Stimulated activated CD4-positive, alpha-beta T cell treated with anti-CD3 and anti-CD28 coated beads, Interleukin-2, amount 100 ng/mL, for 24 hours (primary cell): ENCODE measurements at places on chromosomes 6 and 20.

- no peak for DNase-seq
These were observed 20.6 kb downstream of the EPHA7 start for GRCh38 chr6:93398723-93399122.

DNA sequence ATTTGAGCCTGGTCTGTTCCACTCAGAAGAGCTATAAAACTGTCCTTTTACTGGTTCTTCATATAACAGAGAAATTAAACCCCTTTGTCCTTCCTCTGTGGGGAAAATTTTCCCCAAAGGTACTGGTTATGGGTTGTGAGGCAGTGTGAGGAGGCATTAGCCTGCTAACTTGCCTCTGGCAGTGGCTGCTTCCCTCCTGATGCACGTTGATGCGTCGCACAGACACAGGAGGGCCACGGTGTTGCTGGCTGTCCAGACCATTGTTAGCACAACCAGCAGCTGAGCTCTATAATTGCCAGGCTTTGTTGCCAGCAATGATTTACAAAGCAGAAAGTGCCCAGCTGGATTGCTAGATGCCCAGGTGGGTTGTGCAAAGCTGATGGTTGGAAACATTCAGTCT lies 10.1 kb downstream of the AAR2 start:
- no peak for DNase-seq

DNA sequence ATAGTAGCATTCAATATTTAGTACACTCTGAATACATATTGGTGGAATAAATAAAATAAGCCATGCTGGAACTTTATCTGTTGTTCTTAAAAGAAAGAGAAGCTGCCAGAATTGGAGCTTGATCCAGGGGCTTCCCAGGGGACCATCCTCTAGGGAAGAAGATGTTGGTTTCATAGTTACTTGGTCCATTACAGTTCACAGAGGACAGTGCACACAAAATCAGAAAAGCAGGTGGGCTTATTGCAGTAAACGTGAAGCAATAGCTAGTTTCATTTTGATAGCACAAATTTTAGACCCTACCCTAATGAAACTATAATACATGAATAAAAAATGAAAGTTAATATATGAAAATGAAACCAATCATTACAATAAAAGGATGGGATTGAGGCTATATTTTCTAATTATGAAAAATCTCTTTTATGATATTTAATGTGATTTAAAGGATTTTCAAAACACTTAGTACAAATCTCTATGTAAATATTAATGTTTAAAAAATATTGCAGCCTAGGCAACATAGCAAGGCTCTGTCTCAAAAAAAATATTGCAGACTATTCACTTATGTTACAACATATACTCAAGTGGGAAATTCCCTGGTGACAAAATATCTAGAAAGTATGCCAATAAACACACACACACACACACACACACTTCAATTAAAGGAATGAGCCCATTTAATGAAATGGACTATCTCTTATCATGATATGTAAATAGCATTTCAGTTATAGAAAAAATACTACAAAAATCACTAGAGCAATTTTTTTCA lies 227.0 kb upstream of the MARCKS start:
- no peak for DNase-seq

GRCh38 chr20:3633913-3634478 lies 29.2 kb downstream of the GFRA4 start:
- DNase-seq = no peak

DNA sequence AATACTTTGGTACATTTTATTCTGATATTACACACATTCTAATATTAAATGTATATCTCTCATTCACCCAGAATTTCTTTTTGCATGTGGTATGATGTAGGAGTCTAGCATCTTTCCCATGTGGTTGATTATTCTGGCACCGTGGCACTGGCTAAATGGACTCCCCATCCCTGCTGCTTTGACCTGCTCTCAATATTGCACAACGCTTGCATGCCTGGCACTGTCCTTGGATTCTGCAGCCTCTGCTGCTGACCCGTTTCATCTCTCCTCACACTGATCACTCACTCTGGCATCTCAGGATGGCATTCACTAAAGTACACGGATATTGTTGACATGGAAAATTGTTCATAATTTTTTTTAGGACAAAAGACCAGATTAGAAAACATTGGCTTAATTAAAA lies 11.5 kb upstream of the DACT2 start:
- no peak for DNase-seq

- DNase-seq = no peak
These were observed 764.0 kb upstream of the CITED2 start for GRCh38 chr6:140138311-140139010.

GRCh38 chr20:19552221-19553180 lies 205.6 kb upstream of the RIN2 start:
- no peak for DNase-seq

GRCh38 chr6:21501815-21502214 lies 91.7 kb upstream of the SOX4 start:
- no peak for DNase-seq

- DNase-seq = no peak
These were observed 536 bp upstream of the RAET1G start for GRCh38 chr6:149923327-149923986.

DNA sequence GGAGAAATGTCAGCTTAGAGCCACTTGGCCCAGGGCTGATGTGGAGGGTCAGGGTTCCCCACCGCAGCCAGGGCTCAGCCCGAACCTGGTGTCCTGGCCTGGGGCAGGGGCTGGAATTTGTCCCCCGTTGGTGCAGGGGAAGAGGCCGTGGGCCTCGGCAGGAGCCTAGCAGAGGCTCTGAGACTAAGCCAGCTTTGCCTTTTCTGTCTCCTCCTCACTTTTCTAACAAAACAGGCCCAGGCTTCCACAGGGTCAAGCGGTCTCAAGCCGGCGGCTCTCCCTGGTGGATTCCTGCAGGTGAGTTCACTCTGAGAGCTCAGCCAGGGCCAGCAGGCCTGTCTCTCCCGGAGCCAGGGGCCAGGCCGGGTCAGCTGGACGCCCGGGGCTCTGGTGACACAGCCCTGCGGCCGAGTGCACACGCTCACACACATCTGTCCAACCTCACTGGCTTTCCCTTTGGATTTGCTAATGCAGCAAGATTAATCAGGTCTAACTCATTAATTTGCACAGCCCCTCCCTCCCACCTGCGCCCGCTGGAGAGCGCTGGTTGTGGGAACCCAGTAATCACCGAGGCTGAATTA lies 2.9 kb upstream of the CHRNA4 start:
- no peak for DNase-seq

DNA sequence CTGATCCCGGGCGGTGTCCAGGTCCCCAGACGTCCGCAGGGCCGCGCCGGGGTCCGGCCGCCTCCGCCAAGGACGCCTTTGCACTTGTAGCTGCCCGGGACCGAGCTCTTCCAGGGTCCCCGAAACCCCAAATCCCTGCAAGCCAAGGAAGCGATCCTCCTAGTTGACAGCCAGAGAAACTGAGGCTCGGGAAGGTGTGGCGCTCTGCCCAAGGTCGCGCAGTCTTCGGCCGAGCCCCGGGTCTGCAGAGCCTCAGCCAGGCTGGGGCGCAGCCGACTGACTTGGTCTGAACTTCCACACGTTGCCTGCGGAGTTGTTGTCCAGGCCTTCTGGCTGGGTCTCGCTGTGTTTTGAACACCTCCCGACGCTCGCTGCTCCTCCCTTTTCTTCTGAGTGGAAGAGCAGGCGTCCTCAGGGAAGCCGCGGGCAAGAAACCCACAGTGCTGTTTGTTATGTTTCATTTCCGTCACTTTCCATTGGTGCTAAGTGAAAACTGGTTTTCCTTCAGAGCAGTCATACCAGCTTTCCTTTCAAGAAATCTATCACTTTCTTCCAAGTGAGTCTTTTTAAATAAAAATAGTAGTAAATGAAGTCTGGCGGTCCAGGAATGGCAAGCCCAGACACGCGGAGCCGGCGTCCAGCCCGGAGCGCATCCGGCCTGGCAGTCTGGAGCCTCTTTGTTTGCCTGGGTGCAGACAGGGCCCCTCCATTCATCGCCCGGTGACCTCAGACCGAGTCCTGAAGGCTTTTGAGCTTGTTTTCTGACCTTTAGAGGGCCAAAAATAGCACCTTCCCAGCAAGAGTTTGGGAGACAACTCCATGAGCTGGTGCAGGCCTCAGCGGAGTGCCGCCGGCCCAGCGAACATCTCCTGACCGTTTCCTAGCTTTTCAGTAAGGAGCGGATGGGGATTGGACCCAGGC lies 698 bp downstream of the FAM210B start:
- peak; percentile 27 for DNase-seq

DNA sequence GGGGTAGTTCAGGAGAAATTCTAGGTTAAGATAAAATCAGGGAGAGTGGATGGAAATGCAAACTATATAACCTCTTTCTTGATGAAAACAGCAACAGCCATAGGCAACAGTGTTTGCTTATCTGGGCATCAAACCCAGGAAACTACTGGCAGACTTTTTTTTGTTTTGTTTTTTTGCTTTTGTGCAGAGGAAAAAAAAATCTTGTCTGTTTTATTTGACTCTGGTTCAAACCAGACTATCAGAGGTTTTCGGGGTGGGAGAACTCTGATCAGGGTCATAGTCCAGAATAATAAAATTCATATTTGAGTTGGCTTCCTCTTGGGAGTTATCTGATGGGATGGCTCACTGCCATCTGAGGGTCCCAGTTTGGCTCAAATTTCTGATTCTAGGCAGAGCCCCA lies 88.8 kb upstream of the ZNFX1 start:
- DNase-seq = no peak

DNA sequence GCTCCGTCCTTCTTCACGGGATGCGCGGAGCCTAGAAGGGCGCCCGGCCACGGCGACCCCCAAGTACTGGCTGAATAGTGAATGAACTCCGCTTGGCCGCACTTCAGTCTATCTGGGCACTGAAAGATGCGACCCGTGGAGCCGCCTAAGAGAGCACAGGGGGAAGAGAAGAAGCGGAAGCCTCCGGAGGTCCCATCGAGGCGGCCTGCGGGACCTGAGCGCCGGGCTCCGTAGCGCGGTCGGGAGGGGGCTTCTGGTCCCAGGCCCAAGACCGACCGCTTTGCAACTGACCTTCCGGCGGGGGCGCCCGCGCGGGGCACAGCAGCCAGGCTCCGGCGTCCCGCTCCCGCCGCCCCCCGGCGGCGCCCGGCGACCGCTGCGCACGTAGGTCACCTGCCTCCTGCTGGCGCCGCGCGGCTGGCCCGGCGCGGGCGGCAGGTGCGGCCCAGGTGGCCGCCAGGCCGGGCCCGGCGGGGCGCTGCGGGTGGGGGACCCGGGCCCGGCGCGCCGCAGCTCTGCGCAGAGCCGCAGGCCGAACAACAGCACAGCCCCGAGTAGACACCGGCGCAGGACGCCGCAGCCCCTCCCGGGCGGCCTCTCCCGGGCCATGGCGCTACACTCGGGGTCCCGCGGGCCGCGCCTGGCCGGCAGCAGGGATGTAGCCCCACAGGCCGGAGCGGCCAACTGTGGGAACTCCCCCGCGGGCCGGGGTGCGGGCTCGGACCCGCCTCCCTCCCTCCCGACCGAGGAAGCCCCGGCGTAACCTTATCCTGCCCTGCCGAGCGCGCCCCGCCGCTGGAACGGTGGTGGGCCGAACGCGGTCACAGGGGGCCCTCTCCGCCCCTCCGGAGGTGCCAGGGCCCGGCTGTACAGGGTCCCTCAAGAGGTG lies at the start of gene METTL24:
Gene METTL24 (minus strand): TSS at position 686 of the 889 bp plus-strand sequence. CDS start 77 bp downstream, at position 609.
- no peak for DNase-seq

- DNase-seq = no peak
These were observed 152.8 kb downstream of the GRM4 start for GRCh38 chr6:33993091-33993490.

GRCh38 chr20:51591871-51592270 lies 49.4 kb upstream of the NFATC2 start:
- no peak for DNase-seq

DNA sequence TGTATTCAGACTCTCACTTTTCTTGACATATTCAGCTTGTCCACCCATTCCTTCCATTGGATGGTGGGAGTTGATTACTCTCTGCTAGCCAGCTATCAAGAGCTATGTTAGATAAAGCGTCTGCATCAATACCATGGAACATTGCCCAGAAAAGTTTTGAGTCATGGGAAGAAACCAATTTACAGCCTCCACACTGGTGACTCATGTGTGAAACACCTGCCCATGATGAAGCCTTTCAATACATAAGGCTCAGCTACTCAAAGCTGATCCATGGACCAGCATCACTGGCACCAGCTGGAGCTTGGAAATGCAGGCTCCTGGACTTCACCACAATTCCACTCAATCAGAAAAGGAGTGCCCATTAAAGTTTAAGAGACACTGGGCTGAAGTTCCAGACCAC lies 16.1 kb downstream of the PLA2G7 start:
- no peak for DNase-seq

DNA sequence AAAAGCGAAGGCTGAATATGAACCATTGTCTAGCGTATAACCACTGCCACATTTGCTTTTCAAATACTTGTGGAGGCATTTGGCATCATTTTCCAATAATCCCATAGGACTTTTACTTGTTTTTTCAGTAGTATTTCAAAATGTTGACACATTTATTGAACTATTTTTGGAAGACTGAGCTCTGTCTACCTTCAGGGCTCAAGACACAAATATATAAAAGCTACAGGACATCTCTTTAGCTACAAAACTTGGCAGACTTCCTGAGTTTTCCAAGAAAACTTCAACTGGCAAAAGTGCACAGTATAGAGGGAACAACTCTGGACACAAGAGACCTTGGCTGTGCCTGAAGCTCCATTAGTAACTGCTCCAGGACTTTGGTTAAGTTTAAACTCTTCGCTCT lies 13.4 kb downstream of the EPB41L2 start:
- no peak for DNase-seq

DNA sequence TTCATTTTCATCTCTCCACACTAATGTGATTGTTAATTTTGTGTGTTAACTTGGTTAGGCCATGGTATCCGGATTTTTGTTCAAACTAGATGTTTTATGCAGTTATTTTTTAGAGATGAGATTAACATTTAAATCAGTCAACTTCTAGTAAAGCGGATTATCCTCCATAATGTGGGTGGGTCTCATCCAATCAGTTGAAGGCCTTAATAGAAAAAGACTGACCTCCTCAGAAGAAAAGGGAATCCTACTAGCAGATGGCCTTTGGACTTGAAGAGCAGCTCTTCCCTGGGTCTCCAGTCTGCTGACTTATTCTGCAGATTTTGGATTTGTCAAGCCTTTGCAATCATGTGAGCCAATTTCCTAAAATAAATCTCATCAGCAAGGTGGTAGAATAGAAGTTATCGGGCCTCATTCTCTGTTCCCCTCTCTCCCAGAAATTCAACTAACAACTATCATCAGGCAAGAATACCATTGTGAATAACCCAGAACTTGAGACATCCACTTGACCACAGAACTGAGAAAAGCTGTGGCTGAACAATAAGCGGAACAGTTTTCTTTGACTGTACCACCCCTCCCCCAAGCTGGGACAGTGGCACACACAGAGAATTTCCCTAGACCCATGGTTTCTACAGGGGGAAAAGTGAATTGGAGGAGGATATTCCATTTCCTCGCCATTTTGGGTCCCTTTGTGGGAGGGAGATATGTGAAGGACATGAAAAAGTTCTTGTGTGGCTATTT lies 323.0 kb downstream of the UTRN start:
- DNase-seq = no peak

DNA sequence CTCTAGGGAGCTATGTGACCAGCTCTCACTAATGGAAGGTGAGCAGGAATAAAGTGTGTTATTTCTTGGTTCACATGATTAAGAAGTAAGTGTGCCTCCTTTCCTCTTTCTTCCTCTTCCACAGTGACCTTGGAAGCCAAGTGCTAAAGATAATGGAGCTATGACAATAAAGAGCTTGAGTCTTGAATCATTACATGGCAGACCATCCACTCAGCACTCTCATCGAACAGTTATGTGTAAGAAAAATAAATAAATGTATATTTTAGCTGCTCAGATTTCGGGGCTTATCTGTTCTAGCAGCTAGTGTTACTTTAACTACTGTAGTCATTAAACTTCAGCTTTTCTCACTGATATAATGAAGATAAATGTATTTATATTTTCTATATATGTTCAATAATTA lies 72.9 kb downstream of the HDGFL1 start:
- DNase-seq = no peak
